Heart left ventricle (tissue), 16 donors: ENCODE measurements at places on chromosomes 2 and 18.

DNA sequence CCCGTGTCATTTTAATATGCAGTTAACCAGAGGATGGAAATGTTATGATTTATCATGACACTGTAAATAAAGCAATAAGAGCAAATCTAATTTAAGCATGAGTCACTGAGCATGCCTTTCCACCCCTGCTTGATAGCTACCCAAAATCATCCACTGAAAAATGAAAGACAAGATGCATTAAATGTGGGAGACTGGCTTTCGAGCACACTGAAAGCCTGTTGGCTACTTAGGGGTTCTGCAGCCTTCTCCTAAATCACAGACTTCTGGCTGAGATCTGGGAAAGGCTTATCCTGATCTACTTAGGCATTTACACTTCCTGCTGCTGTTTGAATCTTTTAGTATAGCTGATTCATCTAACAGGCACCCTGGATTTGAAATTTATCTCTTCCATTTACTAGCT is 778.3 kb upstream of the CDH7 start:
- DNase-seq: no peak

GRCh38 chr2:239318790-239319661 is 81.8 kb downstream of the HDAC4 start:
- DNase-seq: peak; percentile 60

- DNase-seq: no peak
Measured at GRCh38 chr2:75710220-75710576, 517 bp downstream of the GCFC2 start.

DNA sequence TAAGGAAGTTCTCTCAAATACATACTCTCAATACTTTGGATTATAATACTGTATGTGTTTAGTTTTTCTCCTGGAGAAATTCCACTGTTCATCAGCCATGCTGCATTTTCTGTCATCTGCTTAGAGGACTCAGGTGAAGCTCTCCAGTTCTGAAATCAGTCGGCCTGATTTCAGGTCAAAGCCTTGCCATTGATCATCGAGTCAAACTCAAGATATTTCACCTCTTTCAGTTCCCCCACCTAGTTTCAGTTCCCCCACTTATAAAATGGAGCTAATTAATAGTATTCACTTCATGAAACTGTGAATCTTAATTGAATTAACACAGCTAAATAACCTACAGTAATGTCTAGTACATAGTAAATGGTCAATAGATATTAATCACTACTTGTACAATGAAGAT is 75.3 kb upstream of the L3MBTL4 start:
- no peak for DNase-seq

DNA sequence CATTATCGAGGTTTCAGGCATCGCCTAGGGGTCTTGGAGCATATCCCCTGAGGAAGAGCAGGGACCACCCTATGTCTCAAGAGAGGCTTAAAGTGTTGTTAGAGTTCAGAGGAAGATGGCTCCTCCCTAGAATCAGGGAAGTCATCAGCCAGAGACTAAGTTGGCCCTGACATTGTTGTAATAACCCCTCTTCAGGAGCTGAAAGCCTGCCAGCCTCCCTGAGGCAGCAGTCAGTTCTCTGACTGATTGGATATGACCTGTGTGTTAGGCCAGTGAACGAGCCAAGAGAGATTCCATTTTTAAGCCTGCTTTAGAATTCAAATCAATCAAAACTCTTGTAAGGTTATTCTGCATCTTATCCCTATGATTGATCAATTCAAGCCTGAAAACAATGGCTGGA is 34.9 kb downstream of the ARHGAP28 start:
- DNase-seq: no peak

DNA sequence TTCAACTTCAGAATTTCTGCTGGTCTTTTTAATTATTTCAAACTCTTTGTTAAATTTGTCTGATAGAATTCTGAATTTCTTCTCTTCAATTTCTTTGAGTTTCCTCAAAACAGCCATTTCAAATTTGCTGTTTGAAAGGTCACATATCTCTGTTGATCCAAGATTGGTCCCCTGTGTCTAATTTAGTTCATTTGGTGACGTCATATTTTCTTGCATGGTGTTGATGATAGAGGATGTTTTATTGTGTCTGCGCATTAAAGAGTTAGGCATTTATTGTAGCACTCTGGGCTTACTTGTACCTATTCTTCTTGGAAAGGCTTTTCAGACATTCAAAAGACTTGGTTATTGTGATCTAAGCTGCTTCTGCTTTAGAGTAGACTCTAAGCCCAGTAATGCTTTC is 698.4 kb upstream of the LRRTM1 start:
- DNase-seq: no peak

DNA sequence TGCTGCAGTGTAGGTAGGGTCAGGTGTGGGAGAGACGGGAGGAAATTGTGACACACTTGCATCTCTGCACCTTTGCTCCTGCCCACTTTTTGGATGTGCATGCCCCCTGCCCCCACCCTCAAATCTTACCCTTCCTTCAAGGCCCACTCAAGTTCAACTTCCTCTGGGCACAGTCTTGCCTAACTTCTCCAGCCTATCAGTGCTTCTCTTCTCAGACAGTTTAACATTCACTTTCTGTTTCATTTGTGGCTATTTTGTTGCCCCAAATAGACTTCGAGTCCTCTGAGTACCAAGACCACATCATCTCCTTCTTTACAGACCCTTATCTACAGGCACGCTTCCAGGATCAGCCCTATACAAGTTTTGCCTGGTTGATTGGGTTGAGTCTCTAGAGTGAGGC is 2.7 kb downstream of the ST8SIA5 start:
- DNase-seq: no peak

- no peak for DNase-seq
Measured at GRCh38 chr18:42929181-42929580, 186.3 kb downstream of the RIT2 start.

DNA sequence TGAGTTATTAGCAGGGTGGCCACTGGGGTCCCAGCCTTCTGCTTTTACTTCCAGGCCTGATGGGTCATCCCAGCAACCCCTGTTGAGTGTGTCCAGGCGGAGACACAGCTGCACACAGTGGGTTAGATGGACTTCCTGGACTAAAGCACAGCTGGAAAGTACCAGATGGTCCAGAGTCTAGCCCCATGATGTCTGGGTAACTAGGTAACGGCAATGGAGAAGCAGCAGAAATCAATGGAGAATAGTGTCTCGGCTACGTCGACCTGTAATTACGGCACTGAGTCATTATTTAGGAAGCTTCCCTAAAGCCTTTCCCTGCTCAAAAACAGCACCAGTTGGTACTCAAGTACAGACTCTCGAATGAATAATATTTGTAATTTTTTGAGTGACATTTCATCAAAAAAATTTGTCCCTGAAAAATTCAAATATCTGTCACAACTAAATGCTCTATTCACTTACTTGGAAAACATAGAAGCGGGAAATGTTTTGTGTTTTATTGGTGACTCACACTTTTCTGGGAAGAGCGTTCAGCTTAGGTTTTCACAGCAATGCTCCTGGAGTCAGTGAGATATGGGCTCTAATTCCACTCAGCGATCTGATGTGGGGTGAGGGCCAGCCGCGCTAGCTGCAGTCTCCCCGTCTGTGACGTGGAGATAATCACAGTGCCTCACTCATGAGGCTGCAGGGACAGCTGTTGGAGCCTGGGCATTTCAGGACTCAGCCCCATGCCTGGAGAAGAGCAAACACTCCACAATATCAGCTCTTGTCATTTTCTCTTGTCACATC is 16.2 kb upstream of the ARL4C start:
- DNase-seq: no peak

DNA sequence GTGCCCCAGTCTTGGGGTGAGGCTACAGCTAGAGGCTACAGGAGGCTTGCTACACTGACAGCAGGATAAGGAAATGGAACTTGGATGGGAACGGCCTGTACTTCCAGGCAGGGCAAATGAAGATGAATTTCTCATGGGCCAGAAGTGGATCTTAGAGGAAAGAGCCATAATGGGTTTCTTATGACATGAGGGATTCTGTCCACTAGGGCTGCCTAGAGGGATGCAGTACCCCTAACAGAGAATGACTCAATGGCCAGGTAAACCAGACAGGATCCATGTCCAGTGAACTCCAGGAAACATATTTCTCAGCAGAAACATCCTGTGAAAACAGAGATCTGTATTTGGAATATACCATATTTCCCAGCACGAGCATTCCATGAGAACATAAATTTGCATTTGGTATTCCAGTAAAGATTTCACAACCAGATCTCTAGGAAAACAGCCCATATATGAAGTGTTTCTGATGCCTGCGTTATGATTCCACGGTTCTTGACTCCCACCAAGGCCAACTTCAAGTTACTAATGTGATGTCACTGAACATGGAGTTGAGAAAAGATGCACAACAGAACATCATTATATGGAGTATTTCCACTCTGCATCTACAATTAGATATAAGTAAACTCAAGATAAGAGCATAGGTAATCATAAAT is 11.5 kb upstream of the SLC35F5 start:
- no peak for DNase-seq

GRCh38 chr18:72675394-72675793 is 131.3 kb upstream of the CBLN2 start:
- DNase-seq: no peak

DNA sequence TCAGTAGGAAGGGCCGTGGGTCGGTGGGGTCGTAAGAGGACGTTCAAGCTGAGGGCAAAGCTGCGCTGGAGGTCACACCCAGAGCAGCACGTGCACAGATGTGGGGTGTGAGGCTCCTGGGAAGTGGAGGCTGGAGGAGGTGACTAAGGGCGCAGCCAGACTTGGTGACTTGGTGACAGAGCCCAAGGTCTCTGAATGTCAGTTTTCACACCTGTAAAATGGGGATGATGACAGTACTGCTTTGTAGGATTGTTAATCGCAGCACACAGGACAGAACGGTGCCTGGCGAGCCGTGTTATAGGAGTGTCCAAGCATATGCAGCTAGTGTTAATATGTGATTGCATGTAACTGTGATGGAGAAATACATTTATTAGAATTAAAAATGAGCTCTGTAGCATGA is 40.8 kb downstream of the NTSR2 start:
- DNase-seq: no peak

DNA sequence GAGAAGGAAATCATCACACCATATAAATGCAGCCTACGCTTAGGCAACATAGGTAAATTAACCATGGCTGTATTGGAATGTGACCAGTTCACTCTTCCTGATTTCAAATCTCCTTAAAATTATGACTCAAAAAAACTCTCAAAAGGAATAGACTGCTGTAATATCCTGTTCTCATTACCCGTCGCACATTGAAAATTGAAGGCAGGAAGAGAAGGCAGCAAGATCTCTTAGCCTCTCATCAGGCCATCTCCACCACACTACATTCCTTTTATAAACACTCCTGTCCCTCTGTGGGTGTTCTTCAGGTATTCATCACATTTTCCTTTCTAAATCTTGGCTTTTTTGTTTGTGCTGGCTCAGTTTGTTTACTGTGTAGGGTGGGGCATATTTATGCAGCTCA is 83.2 kb downstream of the PPP1R1C start:
- no peak for DNase-seq

- DNase-seq: no peak
Measured at GRCh38 chr2:32991091-32991845, 44.5 kb downstream of the LTBP1 start.

GRCh38 chr18:63331105-63331504 is 11.5 kb upstream of the BCL2 start:
- DNase-seq: no peak

DNA sequence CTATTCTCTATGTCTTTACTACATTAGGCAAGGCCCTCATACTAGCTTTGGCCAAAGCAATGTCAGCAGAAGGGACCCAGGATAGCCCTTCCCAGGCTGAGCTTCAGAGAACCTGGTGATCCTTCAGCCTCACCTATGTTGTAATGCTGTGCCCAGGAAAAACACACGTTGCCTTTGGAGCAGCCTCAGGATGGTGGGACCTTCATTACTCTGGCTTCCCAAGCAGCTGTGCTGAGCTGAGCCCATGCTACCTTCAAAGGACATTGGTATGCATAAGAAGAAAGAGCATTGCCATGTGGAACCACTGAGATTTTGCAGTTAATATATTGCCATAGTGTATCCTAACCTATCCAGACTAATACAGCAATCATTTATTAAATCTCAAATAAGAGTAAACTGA is 756.4 kb upstream of the ID2 start:
- DNase-seq: no peak

DNA sequence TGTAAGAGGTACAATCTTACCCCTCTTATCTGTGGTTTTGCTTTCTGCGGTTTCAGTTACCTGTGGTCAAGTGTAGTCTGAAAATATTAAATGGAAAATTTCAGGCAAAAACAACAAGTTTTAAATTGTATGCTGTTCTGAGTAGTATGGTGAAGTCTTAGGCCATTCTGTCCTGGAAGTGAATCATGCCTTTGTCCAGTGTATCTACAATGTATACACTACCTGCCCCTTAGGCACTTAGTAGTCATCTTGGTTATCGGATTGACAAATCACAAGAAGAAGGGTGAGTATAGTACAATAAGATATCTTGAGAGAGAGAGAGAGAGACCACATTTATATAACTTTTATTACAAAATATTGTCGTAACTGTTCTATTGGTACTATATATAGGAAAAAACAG is 43.5 kb downstream of the RAB3GAP1 start:
- no peak for DNase-seq

DNA sequence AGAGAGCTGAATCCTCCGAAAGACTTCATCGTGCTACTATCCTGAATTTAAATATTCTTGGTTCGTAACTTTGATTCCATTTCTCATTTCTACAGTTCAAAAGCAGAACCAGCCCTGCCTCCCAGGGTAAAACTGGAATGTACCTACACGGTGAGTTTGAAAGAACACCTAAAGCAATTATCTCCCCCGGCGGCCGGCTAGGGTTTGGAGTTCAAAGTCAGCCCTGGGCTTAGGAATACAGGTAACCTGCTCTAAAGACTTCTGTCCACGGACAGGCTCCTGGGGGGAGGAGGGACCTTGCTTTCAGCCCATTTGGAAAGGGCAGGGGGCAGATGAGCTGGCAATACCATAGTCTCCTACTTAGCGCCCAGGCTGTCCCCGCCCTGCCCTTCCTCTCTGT is 32.3 kb downstream of the CYP27C1 start:
- no peak for DNase-seq
